GOT3 (cell line): ENCODE measurements at places on chromosomes 2 and 18.
A peak's percentile ranks its signal among the peaks of the same experiment; 100 is the strongest.

DNA sequence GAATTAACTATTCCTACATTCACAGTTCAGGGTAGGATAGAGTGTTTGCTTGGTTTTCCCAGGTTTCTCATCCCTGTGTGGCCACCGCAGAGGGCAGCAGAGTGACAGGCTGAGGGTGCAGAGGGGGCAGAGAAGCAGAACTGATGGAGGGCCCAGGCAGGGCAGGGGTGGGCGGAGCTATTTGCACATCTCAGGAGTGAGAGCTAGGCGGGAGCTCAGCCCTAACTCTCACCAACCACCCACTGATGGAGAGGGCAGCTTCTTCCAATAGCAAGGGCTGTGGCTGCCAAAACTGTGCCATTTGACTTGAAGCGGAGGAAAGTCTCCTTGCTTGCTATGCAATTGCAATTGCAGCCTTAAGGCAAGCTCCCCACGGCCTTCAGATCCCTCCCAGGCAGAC, 12.0 kb upstream of the DARS1 start:
- no peak for DNase-seq

GRCh38 chr18:395456-396250, 104.8 kb downstream of the COLEC12 start:
- DNase-seq, result peak; percentile 18

GRCh38 chr18:44098551-44099098, 582.1 kb upstream of the SETBP1 start:
- peak; percentile 1 for DNase-seq

- no peak for DNase-seq
Measured at GRCh38 chr2:60437080-60437696, 116.3 kb downstream of the BCL11A start.

GRCh38 chr2:238891457-238892203, 43.7 kb downstream of the TWIST2 start:
- DNase-seq, result no peak

DNA sequence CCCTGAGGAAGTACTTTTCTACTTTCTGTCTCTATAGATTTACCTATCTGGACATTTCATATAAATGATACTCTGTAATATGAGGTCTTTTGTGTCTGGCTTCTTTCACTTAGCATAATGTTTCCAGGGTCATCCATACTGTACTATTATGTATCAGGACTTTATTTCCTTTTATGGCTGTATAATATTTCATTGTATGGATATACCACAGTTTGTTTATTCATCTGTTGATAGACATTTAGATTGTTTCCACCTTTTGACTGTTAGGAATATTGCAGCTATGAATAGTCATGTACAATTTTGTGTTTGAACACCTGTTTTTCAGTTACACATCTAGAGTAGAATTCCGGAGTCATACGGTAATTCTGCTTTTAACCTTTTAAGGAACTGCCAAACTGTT, 73.8 kb downstream of the TMEM185B start:
- no peak for DNase-seq
